Amniotic epithelial cell (primary cell): ENCODE measurements at places on chromosomes 11 and 22.

DNA sequence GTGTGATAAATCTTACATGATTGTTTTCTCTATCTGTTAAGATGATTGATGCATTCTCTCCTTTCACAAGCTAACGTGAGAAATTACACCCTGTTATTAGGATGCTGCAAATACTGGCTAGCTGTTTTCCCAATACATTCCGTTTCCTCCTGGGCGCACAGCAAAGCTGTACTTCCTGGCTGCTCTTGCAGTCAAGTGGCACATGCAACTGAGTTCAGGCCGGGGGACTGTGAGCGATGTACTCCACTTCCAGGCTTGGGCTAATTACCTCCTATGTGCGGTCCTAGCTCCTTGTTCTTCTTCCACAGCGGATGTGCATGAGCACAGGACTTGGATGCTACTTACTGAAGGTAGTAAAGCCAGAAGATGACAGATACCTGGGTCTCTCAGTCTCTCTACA, 234.9 kb upstream of the SESN3 start:
- no peak for DNase-seq

DNA sequence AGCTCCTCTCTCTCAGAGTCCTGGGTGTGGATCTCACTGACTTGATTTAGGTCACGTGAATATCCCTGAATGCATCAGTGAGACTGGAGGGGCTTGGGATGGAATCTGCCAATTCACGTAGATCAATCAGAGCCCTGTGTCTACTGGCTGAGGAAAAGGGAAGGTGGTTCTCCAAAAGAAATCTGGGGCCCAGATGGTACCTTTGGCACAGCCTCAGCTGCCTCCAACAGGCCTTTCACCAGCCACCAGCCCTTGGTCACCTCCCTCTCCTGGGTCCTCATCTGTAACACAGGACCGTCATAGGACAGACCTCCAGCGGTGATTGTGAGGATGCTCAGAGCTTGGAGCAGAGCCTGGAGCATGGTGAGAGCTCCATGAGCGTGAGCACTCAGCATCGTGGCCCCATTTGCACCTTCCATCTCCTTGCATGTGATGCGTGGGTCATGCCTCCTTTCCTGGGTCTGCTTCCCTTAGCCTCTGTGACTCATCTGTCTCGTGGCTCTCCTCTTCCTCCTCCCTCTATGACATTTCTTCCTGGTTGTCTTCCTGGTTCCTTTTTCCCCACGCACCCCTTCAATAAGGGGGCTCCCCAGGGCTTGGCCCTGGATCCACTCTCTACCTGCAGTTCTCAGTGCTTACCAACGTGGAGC, 7.5 kb upstream of the MIEF1 start:
- no peak for DNase-seq

GRCh38 chr11:116420030-116420429, 352.8 kb downstream of the BUD13 start:
- peak; percentile 8 for DNase-seq

GRCh38 chr11:131975619-131976018, 605.2 kb downstream of the NTM start:
- no peak for DNase-seq

GRCh38 chr11:26949846-26950245, 44.1 kb upstream of the FIBIN start:
- no peak for DNase-seq

DNA sequence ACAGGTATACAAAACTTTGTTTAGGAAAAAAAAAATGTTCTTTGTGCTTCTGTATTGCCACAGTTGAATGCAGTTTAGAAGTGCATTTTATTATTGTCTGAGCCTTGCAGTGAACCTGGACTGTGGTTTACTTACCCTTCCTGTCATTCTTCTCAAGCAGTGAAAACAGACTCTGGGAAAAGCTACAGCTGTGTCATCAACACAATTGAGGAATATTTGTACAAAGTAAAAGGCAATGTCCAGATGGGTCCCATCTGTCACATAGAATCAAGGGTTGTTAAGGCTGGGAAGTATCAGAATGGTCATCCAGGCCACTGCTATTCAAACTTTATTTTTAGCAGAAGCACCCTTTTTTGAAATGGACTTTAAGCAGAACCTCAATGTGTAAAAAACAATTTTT, 73.3 kb downstream of the TRIM44 start:
- no peak for DNase-seq

GRCh38 chr11:115963156-115963555, 458.9 kb upstream of the CADM1 start:
- no peak for DNase-seq

DNA sequence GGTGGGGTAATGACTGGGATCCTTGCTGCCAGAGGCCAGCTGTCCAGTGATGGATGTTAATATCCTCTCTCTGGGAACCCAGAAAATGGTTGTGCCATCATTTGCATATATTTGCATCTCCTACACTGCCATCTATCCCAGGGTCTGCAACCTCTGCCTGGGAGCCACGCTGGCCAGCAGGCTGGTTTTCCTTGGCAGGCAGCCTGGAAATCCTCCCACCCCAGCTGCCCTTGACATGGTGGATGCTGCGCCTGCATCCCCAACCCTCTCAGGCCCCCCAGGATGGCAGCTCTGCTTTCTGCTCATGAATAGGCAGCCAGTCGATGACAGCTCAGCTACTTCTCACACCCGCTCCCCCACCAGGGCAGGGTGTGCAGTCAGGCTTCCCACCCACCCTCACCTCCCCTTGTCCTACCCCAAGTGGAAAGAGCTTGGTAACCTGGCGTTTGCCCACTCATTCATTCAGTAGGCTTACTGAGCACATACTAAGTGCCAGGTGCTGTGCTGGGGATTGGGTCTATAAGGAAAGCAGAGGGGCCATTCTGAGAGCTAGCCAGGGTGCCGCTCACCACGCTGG, 202.5 kb downstream of the TRIM29 start:
- DNase-seq = no peak

GRCh38 chr22:41000941-41001721, 50.0 kb downstream of the RBX1 start:
- peak; percentile 8 for DNase-seq

GRCh38 chr11:118939953-118940598, 14.3 kb upstream of the BCL9L start:
- peak; percentile 47 for DNase-seq

DNA sequence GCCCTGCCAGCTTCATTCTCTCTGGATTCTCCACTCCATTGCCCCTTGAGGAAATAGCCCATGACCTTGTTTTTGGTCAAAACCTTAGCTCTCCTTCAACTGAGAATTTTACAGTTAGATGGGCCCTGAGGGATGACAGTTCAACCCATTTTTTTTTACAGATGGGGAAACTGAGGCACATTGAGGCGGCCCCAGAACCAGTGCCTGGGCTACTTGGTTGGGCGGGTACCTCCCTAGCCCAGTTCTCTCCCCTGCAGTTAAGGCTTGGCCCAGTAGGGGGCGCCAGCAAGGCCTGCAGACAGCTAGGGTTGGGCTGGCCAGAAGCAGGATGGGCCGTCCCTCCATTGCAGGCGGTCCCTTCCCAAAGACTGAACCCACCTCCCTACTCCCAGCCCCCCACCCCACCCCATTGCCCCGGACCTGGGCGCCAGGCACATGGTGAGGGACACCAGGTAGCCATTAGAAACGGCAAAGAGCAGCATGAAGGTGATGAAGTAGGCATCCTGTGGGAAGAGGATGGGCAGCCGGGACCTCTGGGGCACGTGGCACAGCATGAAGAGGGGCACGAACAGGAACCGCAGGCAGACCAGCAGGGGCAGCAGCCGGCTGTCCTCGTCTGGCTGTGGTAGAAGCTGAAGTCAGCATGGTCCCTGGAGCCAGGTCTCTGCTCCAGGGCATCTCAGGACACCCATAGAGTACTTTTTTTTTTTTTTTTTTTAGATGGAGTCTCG, 7.6 kb downstream of the SLC29A2 start:
- DNase-seq = no peak
